ENCODE measurements at places on chromosomes 1 and 21.

DNA sequence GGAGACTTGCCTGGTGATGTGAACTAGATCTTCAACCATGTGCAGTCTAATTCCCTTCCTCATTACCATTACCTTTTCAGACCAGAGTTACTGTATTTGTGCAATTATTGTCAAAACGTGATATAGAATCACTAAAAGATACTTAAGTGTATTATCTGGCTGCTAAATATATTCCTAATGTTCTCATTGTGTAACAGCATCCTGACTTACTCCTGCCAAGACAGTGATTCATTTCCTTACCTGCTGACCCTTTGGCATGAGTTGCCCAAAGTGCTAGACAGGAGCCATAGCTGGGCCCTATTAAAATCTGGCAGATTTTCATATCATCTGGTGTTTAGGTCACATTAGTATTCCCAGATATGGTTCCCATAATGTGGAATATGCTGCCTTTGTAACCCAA lies 598.3 kb upstream of the CAMK1G start:
- DNase-seq: peak; percentile 78

GRCh38 chr1:71587961-71588360 lies 507.1 kb upstream of the ZRANB2 start:
- DNase-seq: peak; percentile 69

- no peak for DNase-seq
Observed at GRCh38 chr1:209062863-209063262, 520.7 kb upstream of the CAMK1G start.

DNA sequence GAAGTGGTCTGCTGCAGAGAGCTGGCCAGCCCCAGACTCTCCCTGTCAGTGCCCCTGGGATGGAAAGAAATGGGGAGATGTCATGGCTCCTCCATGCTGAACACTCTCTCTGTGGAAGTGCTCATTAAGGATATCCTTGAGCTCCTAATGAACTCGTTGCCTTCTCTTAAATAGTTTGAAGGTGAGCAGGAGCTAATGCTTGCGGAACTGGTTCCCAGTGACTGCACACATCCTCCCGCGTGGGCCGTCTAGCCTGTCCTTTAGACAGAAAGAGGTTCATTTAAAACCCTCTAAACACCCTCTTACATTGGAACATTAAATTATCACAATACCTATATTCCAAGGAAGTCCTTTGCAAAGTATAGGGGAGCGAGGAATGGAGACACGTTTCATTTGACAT lies 5.9 kb upstream of the WDR64 start:
- no peak for DNase-seq

GRCh38 chr21:18913914-18914313 lies 510.3 kb upstream of the TMPRSS15 start:
- DNase-seq: no peak

GRCh38 chr21:38814126-38815059 lies 8.7 kb downstream of the ETS2 start:
- DNase-seq: no peak

GRCh38 chr21:31137960-31138359 lies 99.7 kb upstream of the KRTAP19-8 start:
- DNase-seq: no peak

GRCh38 chr1:8721679-8722324 lies 95.6 kb downstream of the RERE start:
- DNase-seq: no peak

DNA sequence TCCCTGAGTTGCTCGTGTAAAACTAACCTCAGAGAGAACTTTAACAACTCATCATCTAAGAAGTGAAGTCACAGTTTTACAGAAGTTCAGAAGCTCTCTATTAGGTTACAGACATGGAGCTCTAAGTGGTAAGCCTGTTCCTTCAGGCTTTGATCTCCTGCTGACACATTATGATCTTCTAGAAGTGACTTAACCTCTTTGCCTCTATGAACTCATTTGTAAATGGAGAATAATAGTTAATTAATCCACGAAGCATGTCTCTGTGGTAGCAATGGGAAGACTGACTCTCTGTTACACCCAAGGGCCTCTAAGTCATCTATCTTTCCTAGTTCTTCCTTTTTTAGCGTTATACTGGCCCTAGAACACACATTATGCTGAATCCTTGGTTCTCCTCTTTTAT lies 157.9 kb upstream of the NRIP1 start:
- peak; percentile 29 for DNase-seq

DNA sequence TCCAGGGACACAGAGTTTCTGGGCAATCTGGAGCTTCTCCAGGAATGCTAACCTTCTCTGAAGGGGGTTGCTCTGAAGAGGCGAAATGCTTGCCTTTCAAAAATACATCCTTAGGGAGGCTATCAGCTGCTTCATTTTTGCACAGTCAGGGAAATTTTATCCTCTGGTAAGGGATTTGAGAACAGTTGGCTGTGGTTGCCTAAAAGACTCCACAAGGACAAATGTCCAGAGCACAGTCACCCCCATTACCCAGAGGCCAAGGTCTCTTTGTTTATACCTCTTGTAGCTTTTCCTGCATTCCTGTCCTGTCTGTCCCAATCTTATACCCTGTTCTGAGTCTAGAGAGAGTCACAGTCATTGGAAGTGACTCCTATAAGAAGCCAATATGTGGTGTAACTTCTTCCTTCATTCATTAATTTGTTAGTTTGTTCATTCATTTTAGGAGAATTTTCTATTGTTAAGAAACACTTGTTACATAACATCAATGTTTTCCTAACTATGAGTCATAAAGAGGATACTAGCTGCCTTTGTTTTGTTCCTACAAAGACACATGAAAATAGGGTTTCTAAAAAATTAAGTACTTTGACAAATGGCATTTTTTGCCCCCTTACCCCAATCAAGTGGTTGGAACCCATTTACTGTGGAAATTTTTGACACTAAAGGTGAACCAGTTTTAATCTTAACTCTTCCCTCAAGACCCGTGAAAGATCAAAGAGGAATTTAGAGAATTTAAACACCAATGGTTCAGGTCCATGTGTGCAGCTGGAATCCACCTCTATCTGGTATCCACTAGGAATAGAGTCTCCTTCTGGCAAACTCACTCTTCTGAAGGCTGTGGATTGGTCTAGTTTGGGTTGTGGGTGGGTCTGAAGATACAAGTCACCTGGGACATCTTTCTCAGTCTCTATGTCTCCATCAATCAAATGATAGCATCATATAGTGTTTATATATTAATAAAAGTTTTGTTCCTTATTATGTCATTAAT lies 47.1 kb downstream of the GPR88 start:
- DNase-seq: peak; percentile 50

GRCh38 chr1:27863538-27863915 lies 8.8 kb upstream of the THEMIS2 start:
- no peak for DNase-seq

DNA sequence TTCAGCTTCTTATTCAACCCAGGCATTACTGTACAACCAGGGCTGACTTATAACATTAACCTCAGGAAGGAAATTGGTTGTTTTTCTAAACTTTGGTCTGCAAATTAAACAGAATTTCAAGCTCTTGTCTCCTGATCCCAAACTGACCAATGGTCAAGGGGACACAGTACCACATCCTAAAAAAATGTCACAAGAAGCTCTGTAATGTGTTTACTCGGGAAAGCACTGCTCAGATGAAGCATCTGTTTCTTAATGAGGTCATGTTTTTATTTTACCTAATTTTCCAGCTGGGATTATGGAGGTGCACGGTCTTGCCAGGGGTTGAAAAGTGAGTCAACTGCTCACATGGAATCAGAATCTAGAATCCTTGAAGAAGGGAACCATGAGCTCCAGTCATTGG lies 18.7 kb downstream of the ADAMTS5 start:
- DNase-seq: no peak

Data from fibroblast of the aortic adventitia (primary cell).